GM12878 (cell line): ENCODE measurements at places on chromosomes 6 and 20. TPM values are rescaled to one million over a fixed set of nuclear protein-coding genes. Genes with fewer than 3 reads are reported as not detected.
A peak's percentile ranks its signal among the peaks of the same experiment; 100 is the strongest.

DNA sequence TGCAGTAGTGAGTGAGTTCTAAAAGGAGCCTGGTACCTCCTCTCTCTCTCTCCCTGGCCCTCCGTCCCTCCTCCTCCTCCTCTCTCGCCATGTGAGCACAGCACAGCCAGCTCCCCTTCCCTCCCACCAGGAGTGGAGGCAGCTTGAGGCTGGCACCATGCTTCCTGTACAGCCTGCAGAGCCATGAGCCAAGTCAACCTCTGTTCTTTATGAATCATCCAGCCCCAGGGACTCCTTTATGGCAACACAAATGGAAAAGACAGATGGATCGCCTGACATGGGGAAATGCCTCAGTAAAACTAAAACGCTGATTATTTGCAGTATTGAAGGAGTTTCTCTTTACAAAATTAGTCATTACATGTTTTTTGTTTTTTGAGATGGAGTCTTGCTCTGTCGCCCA, 233.7 kb upstream of the ARID1B start:
- no peak for DNase-seq

DNA sequence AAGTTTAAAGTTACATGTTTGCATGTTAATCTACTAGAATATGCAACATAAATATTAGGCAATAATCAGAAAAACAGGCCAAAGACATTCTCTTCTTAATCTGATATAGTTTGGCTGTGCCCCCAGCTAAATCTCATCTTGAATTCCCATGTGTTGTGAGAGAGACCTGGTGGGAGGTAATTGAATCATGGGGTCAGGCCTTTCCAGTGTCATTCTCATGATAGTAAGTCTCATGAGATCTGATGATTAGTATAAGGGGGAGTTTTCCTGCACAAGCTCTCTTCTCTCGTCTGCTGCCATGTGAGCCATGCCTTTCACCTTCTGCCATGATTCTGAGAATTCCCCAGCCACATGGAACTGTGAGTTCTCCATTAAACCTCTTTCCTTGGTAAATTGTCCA, 1241.7 kb upstream of the ADGRB3 start:
- no peak for DNase-seq

- peak; percentile 37 for DNase-seq
These were observed 479.7 kb upstream of the MARCKS start for GRCh38 chr6:113377362-113377942.

DNA sequence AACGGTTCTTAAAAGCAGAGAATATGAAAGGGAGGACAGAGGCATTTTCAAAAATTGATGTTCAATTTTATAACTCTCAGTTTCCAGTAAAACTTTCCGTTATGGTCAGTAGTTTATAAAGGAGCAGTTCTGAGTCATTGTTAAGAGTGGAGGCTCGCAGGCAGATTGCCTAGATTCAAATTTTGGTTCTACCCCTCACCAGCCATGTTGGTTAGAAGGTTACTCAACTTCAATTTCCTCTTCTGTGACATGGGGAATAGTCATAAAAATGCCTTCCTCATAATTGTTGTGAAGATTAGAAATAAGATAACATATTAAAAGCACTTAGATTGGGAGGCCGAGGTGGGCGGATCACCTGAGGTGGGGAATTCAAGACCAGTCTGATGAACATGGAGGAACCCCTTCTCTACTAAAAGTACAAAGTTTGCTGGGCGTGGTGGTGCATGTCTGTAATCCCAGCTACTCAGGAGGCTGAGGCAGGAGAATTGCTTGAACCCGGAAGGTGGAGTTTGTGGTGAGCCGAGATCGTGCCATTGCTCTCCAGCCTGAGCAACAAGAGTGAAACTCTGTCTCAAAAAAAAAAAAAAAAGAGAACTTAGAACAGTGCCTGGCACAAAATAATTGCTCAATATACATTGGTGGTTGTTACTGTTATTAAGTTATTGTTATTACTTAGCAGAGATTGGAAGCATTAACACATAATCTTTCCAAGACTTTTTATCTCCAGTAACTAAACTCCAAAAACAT, 348.9 kb downstream of the NRN1 start:
- DNase-seq: no peak

DNA sequence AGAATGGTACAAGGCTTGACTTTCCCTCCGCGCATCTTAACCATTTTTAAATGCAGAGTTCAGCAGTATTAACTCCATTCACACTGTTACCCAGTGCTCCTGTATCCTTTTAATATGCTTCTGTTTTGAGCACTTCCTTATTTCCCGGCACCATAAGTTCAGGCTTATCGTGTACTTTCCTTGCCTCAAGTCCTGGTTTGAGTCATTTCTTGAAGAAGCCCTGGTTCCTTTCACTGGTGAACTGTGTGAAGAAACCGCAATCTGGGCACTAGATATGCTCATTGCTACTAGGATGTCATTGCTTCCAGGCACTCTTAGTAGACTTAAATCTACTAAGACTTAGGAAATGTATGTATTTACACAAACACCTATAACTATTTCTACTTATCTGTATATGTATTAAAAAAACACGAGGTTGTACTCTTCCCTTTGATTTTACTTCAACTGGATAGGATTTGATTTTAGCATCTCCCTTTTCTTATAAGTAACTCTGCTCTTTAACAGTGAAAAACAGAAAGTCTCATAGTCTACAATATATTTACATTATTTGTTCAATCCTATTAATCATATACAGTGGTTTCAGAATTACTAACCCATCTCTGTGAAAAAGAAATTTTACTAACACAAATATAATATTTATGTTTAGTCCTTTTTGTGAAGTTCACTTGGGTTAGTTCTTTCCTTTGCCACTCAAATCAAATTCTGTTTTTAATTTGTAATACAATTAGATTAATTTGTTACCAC, 135.5 kb downstream of the CDKAL1 start:
- DNase-seq: peak; percentile 46

GRCh38 chr6:6546318-6547109, 42.0 kb upstream of the LY86 start:
- DNase-seq: no peak

DNA sequence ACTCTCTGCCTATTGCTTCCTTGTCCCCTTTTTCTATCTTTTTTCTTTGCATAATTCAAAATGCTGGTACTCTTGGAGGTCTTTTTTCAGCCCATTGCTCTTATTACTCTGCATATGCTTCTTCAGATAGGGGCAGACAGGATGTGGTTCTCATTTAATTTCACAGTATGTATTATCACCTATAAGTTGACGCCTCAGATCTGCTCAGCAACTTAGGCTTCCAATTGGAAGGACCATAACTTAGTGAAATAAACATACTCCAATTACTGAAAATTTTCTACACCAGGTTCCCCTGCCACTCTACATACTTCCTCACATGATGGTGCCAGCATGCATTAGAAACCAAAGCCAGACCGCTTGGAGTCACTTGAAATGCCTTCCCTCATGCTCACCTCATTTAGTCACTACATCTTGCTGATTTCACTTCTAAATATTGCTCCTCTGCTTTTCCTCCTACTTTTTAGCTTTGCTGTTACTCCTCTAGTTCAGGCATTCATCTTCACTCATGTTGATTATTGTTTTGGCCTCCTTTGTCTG, 34.5 kb upstream of the AHI1 start:
- no peak for DNase-seq

DNA sequence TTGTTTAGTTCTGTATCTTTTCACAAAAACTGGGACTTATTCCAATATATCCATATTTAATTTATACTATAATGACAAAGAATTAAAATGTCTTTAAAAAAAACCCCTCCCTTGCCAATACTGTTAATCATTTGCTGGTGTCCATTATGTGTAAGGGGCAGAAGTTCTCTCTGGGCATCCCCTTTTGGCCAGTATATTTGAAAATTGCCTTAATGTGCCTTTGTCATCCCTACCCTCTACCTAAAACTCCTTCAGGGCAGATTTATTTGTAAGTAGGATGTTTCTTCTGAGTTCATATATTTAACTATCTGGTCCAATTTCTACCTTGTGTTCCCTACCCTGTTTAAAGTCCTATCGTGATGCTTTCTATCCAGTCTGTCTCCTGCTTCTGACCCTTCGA, 62.9 kb downstream of the ARHGAP18 start:
- no peak for DNase-seq

DNA sequence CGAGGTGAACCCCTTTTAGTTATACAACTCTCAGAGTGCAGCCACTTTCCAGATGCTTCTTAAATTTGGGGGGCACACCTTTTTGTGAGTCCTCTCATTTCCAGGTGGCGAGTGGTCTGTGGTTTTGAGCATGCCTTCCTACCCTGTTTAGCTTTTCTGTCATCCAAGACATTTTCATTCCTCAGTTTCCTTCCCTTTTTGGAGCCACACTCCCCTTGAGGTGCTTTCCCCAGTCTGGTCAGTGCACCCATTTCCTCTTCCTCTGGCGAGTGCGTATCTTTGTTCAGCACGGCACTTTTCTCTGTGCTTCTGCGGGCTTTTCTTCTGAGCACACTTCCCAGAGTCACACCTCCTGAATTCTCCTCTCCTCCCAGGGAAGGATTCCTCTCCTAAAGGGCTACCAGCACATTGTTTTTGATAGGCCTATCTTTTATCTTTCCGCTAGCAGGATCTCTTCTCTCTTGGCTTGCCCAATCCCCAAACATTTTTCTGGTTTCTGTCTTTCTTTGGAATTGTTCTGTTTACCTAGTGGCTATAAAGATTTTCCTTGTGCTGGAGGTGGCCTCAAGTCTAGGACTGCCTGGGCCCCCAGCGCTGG, 1.4 kb downstream of the PHF20 start:
- peak; percentile 36 for DNase-seq

DNA sequence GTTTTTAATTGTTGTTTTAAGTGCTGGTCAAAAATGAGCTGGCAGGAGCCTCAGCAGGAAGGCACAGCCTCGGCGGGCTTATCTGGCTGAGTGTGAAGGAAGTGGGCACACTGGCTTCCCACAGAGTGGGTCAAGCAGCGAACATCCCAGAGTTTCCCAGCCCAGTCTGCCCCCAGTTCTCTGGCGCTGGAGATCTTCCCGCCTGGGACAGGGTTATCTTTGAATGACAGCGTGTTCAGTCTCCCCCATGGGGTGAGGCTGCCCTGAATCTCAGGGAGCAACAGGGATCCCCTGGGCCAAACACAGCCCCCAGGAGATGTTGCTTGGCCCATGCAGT, 122.2 kb upstream of the PTPN1 start:
- no peak for DNase-seq

- DNase-seq: no peak
These were observed 242.3 kb upstream of the SUPT3H start for GRCh38 chr6:45619994-45620471.

- DNase-seq: no peak
These were observed 303.5 kb downstream of the PTPRK start for GRCh38 chr6:128216917-128217316.

DNA sequence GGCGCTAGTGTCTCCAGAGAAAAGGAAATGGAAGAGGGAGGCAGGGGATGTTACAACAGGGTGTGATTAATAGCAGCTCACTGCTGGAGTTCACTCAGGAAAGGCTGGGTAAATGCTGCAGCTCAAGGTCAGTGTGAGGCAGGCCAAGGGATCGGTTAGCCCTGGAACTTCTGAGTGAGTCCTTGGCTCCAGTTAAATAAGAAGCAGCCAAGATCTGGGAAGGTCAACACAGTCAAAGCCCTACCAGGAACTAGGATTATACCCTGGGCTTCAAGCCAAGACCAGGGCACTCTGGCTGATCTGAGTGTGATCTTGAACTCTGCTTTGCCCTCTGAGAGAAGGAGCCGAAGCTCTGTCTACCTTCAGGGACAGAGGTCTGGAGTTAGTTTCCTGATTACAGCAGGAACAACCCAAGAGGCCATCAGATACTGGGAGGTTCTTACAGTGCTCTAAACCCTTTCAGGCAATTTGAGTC, 44.3 kb downstream of the TPD52L1 start:
- DNase-seq: no peak

DNA sequence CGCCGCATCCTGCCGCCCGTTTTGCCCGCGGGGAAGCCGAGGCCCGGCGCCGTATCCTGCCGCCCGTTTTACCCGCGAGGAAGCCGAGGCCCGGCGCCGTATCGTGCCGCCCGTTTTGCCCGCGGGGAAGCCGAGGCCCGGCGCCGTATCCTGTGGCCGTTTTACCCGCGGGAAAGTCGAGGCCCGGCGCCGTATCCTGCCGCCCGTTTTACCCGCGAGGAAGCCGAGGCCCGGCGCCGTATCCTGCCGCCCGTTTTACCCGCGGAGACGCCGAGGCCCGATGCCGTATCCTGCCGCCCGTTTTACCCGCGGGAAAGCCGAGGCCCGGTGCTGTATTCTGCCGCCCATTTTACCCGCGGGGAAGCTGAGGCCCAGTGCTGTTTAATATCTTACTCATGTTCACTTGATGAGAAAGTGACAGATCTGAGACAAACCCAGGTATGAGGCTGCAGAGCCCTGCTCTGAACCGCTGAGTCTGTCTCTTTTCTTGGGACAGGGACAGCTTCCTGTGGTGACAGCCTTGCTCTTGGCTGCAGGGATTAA, 129.4 kb downstream of the CDH26 start:
- no peak for DNase-seq

DNA sequence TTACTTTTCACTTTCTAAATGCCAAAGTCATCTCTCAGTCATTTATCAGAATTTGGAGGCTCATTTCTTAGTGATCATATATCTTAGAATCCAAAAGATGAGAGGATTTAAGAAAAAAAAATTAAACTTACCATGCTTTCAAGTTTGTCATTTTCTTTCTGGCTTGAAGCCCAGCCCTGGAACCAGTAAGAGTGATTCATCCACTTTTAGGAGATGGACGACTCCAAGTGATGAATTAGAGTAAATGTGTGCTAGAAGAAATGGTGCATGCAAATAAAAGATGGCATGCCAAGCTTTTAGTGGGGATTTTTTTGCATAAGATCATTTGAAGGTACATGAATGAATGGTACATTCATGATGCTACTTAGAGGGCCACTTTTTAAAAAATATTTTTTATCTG, 20.1 kb downstream of the PLCB1 start:
- DNase-seq: no peak

DNA sequence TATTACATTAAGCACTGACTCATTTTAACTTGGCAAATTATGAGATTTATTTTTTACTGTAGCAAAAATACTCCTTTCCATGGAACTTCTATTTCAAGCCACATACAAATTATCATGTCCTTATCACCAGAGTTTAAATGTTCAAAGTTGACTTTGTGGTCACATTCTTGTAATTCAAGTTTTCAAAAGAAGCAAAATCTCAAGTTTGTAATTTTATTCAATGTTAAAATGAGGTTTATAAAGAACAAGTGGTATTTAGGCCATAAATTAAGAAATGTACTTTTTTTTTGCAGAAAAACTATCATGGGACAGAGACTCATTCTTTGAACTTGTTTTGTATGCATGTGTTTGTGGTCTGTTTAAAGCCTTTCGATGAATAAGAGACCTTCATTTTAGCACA, 811.5 kb downstream of the TENT5A start:
- DNase-seq: no peak

Gene SEL1L2
- not detected in 2 replicates for total RNA-seq

Gene FERMT1
- total RNA-seq: 0.66 and 0.74 TPM in 2 replicates

Gene LRRC1
- total RNA-seq: 0.29 and 0.69 TPM in 2 replicates

Gene GHRH
- total RNA-seq: not detected in 2 replicates

Gene ITPA
- total RNA-seq: 78.7 and 86.1 TPM in 2 replicates

Gene KCNK15
- total RNA-seq: not detected in 2 replicates

Gene DEF6
- 58.1 and 66.3 TPM in 2 replicates for total RNA-seq

Gene TAF11
- 27.9 and 30.3 TPM in 2 replicates for total RNA-seq

Gene MCHR2
- not detected in 2 replicates for total RNA-seq

Gene TULP1
- total RNA-seq: not detected in 2 replicates

Gene TNNC2
- total RNA-seq: not detected in 2 replicates
